ENCODE measurements at places on chromosomes 4 and X.

GRCh38 chr4:78166622-78167021, 109.5 kb downstream of the FRAS1 start:
- H3K27ac ChIP-seq, result no peak overlapping the region
- H3K4me3 ChIP-seq, result no peak overlapping the region
- no peaks in the 10 kb centered on the region for H3K27me3 ChIP-seq
- no peaks in the 10 kb centered on the region for H3K4me1 ChIP-seq

GRCh38 chrX:71976753-71977152, 66.1 kb downstream of the NHSL2 start:
- no peaks in the 10 kb centered on the region for H3K27me3 ChIP-seq
- no peak for DNase-seq
- H3K36me3 ChIP-seq, result no peaks in the 10 kb centered on the region
- no peak overlapping the region for H3K27ac ChIP-seq
- no peak overlapping the region for H3K4me3 ChIP-seq
- no peaks in the 10 kb centered on the region for H3K4me1 ChIP-seq

DNA sequence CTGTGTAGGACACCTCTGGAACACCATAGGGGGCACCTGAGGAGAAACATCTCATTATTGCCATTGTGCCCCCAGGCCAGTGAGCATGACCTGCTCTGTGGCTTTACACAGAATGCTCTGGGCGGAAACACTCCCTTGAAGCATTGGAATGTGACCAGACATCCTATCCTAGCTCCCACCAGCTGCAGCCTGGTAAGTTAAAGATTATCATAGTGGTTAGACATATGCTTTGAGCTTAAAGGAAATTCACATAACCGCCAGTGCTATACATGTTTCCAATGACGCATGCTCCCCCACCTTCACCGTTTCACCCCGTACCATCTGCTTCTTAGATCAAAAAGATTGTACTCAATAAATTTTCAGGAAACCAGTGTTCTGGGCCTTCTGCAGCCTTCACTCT, 217.7 kb upstream of the CENPE start:
- DNase-seq, result no peak
- no peaks in the 10 kb centered on the region for H3K36me3 ChIP-seq
- H3K27me3 ChIP-seq, result no peaks in the 10 kb centered on the region
- no peak overlapping the region for H3K4me3 ChIP-seq
- H3K27ac ChIP-seq, result no peak overlapping the region

DNA sequence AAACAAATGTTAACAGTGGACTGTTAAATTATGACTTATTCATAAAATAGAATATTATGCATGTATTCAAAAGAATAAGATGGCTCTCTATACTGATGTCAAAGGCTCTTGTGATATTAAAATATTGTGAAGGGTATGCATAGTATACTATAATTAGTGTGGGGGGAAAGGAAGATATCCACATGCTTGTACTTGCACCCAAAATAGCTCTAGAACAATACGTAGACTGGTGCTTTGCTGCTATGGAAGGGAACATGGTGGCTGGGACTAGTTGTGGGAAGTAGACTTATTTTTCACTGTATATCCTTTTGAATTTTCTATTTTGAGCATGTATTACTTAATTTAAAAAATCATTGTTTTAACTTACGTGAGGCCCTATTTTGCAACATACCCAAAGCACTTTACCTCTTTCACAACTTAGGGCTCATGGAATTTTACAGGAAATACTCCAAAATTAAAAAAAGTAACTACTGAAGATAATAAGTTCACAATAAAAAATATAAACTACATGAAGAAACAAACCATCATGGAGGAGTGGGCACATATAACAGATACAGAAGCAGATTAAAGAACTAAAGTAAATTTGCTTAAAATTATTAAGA, 7.9 kb downstream of the PGRMC2 start:
- H3K4me1 ChIP-seq, result peaks cover 62% of the 10 kb centered on the region
- H3K27ac ChIP-seq, result no peak overlapping the region
- H3K27me3 ChIP-seq, result no peaks in the 10 kb centered on the region
- no peak for DNase-seq

GRCh38 chr4:2750719-2751605, 5.2 kb downstream of the TNIP2 start:
- H3K4me1 ChIP-seq, result peaks cover 32% of the 10 kb centered on the region
- no peak overlapping the region for H3K27ac ChIP-seq
- H3K27me3 ChIP-seq, result no peaks in the 10 kb centered on the region
- H3K36me3 ChIP-seq, result peaks cover 12% of the 10 kb centered on the region
- no peak overlapping the region for H3K4me3 ChIP-seq
- DNase-seq, result no peak

- H3K27ac ChIP-seq, result no peak overlapping the region
- H3K4me3 ChIP-seq, result no peak overlapping the region
- peaks cover 9% of the 10 kb centered on the region for H3K4me1 ChIP-seq
- DNase-seq, result no peak
- peaks cover 10% of the 10 kb centered on the region for H3K36me3 ChIP-seq
Observed at GRCh38 chr4:150240011-150240410, 161.8 kb downstream of the DCLK2 start.

DNA sequence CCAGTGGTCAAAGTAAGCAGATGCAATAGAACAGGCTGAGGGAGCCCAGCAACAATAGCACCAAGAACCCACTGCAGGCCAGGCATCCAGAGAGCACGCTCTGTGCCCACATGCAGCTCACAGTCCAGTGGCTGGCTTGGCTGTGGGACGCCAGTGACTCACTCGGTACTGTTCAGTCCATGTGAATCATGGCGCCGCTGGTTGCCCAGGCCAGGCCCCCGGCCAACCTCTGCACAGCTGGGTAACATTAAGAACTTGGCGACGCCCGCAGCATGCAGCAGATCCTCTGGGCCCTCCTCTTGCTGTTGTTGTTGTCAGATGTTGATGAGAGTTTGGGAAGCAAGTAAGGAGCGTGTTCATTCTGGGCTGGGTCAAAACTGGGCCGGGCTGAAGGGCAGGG, 60.5 kb downstream of the MSX1 start:
- no peak overlapping the region for H3K27ac ChIP-seq
- H3K36me3 ChIP-seq, result no peaks in the 10 kb centered on the region
- H3K27me3 ChIP-seq, result no peaks in the 10 kb centered on the region
- no peaks in the 10 kb centered on the region for H3K4me1 ChIP-seq
- no peak for DNase-seq
- no peak overlapping the region for H3K4me3 ChIP-seq

DNA sequence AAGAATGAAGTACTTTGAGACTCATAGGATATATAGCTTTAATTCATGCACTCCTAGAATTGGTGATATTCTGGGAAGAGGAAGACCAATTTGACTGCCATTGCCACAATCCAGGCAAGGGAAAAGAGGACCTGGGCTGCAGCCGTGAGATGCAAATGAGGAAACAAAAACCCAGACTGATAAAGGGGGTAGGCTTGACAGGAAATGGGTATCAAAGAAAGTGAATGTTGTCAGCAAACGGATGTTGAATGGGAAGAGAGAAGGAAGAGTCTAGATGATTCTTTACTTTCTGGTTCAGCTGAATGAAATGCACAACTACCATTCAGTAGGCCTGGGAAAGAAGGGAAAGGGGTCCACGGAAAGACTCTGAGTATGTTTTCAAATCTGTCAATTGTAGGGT, 17.1 kb upstream of the ARHGEF6 start:
- no peaks in the 10 kb centered on the region for H3K4me1 ChIP-seq
- no peaks in the 10 kb centered on the region for H3K36me3 ChIP-seq
- no peak for DNase-seq
- no peak overlapping the region for H3K27ac ChIP-seq
- H3K27me3 ChIP-seq, result no peaks in the 10 kb centered on the region
- H3K4me3 ChIP-seq, result no peak overlapping the region

- H3K27me3 ChIP-seq, result no peaks in the 10 kb centered on the region
- no peak overlapping the region for H3K4me3 ChIP-seq
- H3K4me1 ChIP-seq, result no peaks in the 10 kb centered on the region
Observed at GRCh38 chrX:119419146-119419545, 20.0 kb downstream of the SLC25A43 start.
